ENCODE measurements at places on chromosomes 11 and 22.

GRCh38 chr11:82936261-82936660, 34.7 kb downstream of the DDIAS start:
- no peak for DNase-seq

GRCh38 chr11:36743039-36743438, 145.0 kb upstream of the RAG2 start:
- no peak for DNase-seq

DNA sequence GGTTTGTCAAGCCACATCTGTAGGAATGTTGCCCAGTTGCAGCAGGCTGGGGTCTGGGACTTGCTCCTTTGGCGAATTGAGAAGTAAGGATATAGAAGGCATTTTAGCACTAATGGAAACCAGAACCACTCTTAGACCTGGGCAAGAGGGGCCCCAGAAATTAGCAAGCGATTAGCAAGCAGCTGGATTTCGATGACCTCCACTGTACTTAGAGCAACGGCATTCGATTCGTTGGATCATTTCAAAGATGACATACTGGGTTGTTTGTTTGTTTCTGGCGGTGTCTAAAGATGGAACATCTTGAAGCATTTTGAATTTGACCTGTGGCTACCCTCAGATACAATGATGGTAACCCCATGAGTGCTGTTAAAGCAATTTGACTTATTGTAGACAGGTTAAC, 1.2 kb upstream of the CDPF1 start:
- DNase-seq = no peak

- no peak for DNase-seq
Measured at GRCh38 chr11:19979519-19979845, 180.8 kb downstream of the DBX1 start.

- DNase-seq = no peak
Measured at GRCh38 chr11:16393340-16393739, 37.0 kb upstream of the SOX6 start.

- DNase-seq = no peak
Measured at GRCh38 chr22:50250555-50251476, at the start of gene HDAC10. TSS of gene HDAC10 (minus strand) at chr22:50251265. CDS start at chr22:50251032, 233 bp downstream.

DNA sequence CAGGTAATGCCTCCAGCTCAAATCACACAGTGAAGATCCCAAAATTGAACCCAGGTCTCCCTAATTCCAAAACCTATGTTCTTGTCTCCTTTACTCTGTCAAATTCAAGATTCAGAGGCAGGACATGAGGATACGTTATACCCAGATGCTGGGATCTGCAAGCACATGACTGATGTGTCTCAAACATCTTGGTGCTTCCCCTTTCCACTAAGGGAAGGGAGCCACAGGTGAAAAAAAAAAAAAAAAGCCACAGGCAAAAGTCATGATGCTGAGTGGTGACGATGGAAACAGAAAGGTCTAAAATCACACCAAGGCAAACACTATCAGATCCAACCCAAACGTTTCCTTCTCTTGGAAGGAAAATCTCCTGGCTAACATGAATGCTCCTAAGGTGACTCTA, 24.0 kb downstream of the ABTB2 start:
- DNase-seq = no peak

DNA sequence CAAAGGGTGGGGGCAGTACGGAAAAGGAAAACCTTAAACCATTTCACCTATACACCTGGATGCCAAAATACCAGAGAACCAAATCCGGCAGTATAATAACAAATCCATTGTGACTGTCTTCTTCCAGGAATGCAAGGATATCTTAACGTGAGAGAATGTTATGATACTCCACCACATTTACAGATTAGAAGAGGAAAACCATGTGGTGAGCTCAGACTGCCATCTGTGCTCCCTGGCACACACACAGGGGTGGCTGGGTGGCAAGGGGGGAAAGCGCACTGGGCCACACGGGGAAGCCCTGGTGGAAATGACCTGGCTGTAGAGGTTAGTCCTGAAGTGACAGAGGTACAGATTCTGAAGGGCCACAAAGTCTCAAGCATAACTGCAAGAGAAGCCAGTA, 9.9 kb downstream of the EIF1AD start:
- no peak for DNase-seq

DNA sequence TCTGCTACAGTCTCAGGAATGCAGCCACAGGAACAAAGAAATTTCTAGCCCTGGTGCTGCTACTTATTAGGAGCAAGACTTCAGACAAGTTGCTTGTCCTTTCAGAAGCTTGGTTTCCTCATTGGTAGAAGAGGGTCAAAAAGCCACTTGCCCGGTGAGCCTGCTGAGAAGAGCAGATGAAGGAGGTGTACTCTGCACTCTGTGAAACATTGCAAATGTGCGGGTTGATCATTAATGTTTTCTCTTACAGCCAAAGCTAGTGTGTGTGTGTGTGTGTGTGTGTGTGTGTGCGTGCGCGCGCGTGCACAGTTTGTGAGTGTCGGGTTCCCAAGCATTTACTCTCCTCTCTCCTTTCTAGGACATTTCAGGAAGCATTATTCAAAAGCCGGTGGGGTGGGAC, 86.3 kb upstream of the NNMT start:
- no peak for DNase-seq

- no peak for DNase-seq
Measured at GRCh38 chr22:27443306-27443705, 358.2 kb downstream of the MN1 start.

DNA sequence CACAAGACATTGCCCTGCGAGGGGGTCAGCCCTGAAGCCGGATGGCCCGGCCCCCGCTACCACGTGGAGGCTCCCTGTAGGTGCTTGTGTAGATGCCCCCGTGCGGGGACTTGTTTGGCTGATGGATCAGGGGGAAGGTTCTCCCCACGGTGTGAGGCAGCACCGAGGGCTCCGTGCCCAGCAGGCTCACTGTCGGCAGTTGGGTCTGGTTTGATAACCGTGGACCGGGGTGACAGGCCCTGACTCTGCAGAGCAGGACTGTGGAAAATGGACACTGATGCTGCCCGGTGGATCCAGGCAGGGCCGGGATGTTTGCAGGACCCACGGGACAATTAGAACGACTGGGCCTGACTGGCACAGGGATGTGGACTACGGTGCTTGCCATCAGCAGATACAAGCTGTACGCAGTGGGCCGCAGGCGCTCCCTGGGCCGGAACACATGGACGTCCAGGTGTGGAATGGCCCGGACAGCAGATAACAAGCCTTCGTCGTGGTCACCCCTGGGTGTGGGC, 19.0 kb downstream of the KCNQ1 start:
- no peak for DNase-seq

- DNase-seq = no peak
Measured at GRCh38 chr11:37088573-37088910, 490.5 kb upstream of the RAG2 start.

DNA sequence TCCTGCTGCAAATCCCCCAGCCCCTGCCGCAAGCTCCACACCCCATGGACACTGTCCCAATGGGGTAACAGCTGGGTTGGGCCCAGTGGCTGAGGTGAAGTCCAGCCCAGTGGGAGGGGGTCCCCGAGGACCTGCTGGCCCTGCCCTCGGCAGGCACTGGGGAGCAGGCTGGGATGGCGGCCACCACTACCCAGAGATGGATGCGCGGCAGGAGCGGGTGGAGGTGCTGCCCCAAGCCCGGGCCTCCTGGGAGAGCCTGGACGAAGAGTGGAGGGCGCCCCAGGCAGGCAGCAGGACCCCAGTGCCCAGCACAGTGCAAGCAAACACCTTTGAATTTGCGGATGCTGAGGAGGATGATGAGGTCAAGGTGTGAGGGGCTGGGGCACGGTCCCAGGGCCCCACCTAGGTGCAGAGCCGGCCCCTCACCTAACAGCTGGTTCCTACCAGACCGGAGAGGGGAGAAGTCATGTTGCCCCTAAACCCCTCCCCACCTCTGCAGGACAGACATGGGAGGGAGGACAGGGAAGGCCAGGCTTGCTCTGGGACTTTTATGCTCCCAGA, 8.2 kb downstream of the CDC42EP1 start:
- no peak for DNase-seq
